ENCODE measurements at places on chromosomes 3 and 15.

DNA sequence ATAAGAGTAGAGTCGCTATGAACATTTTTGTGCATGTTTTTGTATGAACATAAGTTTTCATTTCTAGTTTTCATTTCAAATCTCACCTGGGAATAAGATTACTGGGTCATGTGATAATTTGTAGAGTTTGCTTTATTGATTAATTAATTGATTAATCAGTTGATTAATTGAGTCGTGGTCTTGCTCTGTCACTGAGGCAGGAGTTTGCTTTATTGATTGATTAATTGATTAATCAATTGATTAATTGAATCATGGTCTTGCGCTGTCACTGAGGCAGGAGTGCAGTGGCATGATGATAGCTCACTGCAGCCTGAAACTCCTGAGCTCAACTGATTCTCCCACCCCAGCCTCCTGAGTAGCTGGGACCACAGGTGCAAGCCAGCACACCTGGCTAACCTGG lies 111.6 kb downstream of the TCF12 start:
- DNase-seq = no peak

DNA sequence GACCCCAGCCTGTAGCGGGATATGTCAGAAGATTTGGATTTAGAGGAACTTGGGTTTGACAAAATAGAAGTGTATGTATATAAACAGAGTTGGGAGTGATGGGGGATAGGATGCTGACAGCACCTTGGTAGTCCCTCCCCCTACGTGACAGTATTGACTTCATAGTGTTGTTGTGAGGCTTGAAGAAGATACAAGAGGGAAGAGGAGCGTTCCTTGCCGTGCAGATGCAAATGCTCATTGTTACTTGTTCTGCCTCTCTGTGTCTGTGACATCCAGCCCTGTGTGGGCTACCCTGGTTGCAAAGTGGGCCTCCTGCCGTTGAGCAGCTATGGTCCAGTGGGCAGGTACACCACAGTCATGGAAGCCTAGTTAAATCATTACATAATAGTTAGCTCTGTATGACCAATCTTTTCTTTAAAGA lies 45.0 kb downstream of the SMAD3 start:
- DNase-seq = no peak

DNA sequence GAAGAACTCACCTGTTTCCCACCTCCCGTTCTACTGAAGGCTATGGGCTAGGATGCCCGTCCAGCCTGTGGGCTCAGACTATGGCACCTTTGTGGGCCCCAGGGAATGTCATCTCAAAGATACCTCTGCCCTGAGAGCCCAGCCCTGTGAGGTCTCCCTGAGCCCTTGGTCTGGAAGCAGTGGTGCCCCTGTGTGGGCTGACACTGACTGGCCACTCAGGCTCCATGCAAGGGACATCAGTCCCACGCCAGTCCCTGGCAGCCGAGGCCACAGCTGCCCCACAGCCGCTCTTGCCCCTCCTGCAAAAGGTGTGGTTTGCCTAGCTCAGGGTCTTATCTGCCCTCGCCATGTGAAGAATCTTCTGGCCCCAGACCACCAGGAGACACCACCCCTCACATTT lies 106.9 kb downstream of the KLF13 start:
- DNase-seq = no peak

- DNase-seq = no peak
These were observed 192.6 kb downstream of the PDZRN3 start for GRCh38 chr3:73432023-73432705.

All from activated T-cell treated with anti-CD3 and anti-CD28 coated beads, Interleukin-2, amount 50 U/mL, for 1 hour (primary cell).